ENCODE measurements at places on chromosomes 2 and 18.

- DNase-seq, result no peak
Observed at GRCh38 chr2:9212661-9213411, 6.2 kb downstream of the ASAP2 start.

DNA sequence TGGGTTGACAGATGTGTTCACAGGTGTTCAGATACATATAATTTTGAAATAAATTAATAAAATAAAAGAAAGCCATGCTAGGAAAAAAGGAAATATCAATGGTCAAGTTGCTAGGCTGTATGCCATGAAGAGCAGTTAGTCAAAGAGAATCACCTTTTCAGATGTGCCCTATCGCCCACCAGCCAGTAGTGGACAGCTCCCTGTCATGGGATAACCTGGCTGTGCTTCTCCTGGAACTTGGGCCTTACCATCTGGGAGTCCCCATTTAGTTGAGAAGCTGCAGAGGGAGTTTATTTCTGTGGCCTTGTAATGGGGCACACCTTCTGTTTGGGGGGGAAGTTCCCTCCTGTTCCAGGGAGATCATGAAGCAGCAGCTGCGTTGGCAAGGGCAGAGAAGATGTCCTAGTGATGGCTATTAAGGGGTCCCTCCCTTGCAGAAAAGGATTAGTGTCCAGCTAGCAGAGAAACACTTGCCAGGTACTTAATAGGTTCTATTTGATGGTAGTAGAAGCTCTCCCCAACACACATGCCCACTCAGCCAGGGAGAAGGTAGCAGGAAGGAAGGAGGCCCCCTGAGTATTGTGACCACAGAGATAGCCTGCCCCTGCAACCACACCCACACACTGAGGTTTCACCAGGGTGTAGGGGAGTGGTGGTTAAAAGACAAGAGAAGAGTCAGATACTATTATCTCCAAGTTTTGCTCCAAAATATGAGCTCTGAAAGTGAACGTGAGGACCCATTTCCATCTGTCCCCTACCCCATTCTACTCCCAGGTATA lies 117.7 kb downstream of the B3GNT2 start:
- DNase-seq, result no peak

GRCh38 chr2:147293991-147294824 lies 550.6 kb upstream of the ACVR2A start:
- no peak for DNase-seq

DNA sequence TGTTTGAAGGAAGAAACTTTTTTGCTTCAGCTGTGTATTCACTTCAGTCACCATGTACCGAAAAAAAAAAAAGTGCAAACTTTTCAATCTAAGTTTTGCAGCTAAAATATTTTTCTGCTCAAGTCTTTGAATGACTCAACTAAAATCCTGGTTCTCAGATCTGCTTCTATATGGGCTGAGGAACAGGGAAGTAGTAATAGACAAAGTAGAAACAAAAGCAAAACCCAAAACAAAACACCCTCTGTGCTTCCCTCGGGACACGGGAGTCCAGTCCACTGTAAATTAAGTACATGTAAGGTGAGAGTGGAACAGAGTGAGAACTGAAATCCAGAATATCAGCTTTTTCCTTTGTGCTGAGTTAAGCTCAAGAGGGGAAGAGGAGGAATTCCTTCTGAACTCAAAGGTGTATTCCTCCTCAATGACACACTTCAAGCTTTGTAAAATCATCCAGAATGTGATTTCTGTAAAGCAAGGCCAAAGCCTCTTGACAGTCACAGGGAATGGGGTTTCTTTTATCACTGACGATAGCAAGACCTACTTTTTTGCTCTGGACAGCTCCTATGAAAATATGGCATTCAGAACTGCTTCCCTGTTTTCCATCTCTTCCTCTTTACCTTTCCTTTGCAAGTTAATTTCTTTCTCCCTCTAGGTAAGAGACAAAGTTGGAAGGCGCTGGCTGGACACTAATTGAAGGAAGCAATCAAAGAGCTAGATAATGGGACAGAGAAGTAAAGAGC lies 433.5 kb upstream of the MMADHC start:
- no peak for DNase-seq

GRCh38 chr2:102269200-102269524 lies 42.2 kb upstream of the IL1RL1 start:
- no peak for DNase-seq

DNA sequence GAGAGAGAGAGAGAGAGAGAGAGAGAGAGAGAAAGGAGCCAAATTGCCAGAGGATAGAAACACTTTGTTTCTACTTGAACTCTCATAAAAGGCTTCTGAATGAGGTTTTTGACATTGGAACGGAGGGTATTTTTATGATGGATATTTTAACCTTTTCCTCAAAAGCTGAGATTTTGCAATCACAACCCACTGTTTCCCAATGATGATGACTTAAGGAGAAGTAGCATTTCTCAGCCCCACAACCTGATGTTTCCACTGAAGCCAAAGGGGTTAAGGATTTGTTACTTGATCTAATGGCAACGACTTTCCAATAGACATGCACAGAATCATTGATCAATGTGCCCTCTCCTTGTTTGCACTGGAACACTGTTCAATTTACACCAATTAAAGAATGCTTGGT lies 67.1 kb upstream of the POU3F3 start:
- no peak for DNase-seq

DNA sequence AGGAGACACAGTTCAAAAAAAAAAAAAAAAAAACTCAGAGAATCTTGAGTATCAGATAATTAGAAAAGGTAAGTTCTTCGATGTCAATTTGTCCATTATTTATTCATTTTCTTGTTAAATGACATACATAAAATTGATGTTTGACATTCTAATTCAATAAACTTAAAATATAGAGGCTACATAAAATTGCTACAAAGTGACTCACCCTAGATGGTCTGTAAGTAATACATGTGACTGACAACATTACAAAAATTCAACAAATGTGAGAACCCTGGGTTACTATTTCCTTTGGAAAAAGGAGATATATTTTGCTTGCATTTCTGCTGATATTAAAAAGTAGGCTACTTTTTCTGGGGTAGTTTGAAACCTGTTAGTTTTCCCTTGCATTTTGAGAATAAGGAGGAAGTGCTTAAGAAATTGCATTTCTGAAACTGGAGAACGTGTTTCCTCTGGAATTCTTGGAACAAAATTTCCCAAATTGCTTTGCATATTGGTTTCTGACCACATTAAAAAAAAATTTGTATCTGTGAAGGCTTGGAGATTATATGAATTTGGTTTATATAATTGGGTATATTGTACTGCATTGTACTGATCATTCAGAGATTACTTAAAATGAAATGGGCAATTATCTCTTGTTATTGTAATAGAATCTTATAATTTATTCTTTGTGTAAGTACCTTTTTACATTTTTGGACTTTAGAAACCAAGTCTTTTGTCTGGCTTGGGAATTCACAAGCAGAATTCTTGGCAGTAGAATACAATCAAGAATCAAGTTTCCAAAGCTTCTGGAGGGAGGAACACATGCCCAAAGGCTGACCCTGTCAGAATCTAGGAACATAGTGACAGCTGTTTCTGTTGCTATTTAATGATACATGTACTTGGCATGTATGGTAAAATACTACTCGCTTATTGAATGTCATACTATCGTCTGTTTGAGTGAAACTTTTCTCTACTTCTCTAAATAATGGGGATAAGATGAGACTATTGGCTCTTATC lies 106.1 kb downstream of the DSEL start:
- DNase-seq, result no peak

GRCh38 chr18:73613706-73614340 lies 533.8 kb downstream of the FBXO15 start:
- DNase-seq, result no peak

DNA sequence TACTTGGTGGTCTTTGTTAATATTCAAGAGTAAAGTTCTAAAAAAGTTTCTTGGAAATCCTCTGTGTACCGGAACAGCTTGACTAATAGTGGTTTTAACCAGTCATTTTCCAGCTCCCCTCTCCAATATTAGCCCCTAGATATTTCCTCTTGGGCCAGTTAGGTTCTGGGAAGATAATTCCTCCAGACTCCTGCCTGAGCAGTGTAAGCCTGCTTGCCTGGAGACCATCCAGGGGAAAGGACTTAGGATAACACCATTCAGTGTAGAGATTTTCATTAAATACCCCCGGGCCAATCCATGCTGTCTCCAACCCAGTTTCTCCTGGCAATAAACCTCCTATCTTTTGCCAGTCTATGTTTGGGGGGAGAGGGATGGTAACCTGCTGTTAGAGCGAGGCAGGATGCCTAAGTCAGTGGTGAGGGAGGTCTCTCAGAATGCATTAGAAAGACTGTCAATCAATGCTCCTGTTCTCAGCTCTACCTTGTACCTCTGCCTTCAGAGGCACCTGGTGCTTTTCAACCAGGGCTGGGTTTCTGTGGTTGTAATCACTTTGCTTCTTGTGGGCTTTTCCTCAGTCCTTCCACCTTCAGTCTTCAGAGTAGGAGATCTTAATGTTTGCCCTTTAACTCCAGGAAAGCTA lies 186.4 kb downstream of the RNF152 start:
- no peak for DNase-seq

DNA sequence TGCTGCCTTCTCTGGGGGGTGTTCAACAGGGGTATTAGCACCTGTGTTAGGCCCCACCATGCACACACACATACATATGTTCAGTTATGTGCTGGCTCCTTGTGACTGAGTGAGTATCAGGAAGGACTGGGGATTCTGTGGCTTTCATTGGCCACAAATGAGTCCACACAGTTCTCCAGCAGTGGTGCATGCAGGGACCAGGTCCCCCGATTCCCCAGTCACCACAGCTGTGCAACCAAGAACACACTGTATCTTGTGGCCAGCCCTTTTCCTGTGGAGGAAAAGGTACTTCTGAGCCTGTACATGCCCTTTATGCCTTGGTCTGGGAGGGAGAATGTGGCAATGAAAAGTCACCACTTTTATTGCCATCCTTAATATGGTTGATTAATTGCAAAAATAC lies 74.9 kb upstream of the KLF7 start:
- DNase-seq, result no peak

DNA sequence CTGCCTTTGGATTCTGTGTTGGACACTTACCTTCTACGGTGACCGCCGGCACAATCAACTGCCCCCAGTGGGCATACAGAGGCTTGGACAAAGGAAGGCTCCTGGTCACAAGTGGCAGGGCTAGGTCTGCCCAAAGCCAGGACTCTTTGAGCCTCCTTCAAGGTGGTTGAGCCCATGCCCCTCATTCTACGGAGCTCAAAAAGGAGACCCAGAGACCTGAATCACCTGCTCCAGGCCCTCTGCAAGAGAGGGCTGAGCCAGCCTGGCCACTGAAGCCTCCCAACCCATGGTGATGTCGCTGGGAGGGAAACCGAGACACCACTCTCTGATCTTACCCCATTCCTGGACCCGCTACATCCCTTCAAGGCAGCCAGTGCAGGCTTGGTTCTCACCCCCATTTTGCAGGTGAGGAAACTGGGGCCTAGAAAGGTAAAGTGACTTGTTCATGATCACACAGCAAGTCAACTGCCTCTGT lies 87.9 kb downstream of the INHBB start:
- no peak for DNase-seq

DNA sequence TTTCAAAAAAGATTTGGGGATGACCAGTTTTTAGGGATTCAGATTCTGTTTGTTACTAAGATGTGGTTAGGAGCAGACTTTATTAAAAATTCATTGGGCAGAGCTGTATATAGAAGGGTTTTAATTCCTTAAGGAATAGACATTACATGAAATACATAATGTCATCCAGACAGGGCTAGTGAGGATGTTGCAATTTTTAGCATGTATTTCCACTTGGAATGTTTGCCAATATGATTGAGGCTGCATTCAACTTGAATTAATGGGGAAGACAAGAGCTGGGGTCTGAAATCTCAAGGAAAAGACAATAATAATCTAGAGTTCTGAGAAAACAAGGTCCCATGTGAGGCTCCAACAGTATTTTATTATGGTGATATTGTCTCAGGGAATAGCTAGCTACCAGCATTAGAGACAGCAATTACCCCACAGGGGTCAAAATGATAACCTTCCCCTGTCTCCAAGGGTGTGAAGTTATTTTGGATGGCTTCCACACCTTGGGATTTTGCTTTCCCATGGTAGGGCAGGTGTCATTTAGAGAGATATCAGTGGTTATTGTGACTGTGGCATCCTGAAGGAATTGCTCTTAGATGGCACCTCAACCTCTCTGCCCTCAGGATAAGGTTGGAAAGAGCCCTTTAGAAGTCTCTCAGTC lies 60.2 kb downstream of the VSNL1 start:
- no peak for DNase-seq

- DNase-seq, result no peak
Observed at GRCh38 chr2:233477548-233478433, 88.8 kb downstream of the USP40 start.

- DNase-seq, result no peak
Observed at GRCh38 chr2:237310515-237311114, 103.3 kb downstream of the COL6A3 start.

DNA sequence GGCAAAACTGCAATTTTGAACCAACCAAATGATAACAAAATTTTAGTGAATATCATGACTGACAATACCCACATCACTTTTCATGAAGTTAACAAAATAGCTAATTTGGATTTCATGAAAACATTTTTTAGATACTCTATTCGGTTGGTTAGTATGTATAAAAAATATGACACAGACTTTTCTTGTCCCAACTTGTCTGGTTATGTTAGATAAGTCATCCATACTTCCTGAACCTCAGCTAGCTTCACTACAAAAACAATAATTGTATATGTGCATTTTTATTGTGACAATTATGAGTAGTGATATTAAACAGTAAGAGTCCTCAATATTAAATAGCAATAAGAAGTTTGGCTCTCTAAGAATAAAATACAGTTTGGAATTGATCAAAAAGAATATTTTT lies 408.1 kb upstream of the DSEL start:
- no peak for DNase-seq

All from NT2/D1 (cell line).